ENCODE measurements at places on chromosomes 3 and 15. TPM values are rescaled to one million over a fixed set of nuclear protein-coding genes. Genes with fewer than 3 reads are reported as not detected.

Gene SLC24A5
- total RNA-seq = not detected

Gene GAP43
- not detected for total RNA-seq

Gene MYO5C
- total RNA-seq = 0.94 TPM

Gene CATSPER2
- 1.3 TPM for total RNA-seq

Gene CXCR6
- 49.7 TPM for total RNA-seq

Gene BUB1B
- 107 TPM for total RNA-seq

Gene GPR149
- total RNA-seq = not detected

Gene ARHGEF26
- 0.09 TPM for total RNA-seq

Gene ACOX2
- total RNA-seq = not detected

Gene LRRC28
- 21.2 TPM for total RNA-seq

Gene RPP25
- total RNA-seq = 6.8 TPM

Gene DGKG
- 0.20 TPM for total RNA-seq

Gene RAMAC
- 20.5 TPM for total RNA-seq

Gene GPR62
- total RNA-seq = not detected

Gene VEPH1
- not detected for total RNA-seq

Gene DNAH1
- 26.5 TPM for total RNA-seq

Gene ACVR2B
- total RNA-seq = 6.4 TPM

Gene GOLGA8G
- total RNA-seq = not detected

Gene PRR20G
- total RNA-seq = not detected

Gene GPR171
- total RNA-seq = 218 TPM

Gene IMPG2
- 0.23 TPM for total RNA-seq

Gene NR2F2
- not detected for total RNA-seq

Gene KLHL6
- 31.5 TPM for total RNA-seq

Gene ALPK3
- total RNA-seq = 0.35 TPM

Gene MYL3
- not detected for total RNA-seq

Gene SLCO3A1
- 20.8 TPM for total RNA-seq

Gene RHCG
- total RNA-seq = not detected

Gene OR5H2
- not detected for total RNA-seq

Gene ZNF385D
- not detected for total RNA-seq

Gene MST1
- total RNA-seq = 9.3 TPM

Gene LRRIQ4
- 0.35 TPM for total RNA-seq

Gene DTWD1
- total RNA-seq = 14.1 TPM

Data from activated CD8-positive, alpha-beta memory T cell treated with anti-CD3 and anti-CD28 coated beads, Interleukin-2, amount 10 ng/mL, durations not matched to agents 7 days and 5 days (primary cell).